Activated CD4-positive, CD25-positive, alpha-beta regulatory T cell treated with anti-CD3 and anti-CD28 coated beads, Interleukin-2, amount 50 U/mL, for 72 hours (primary cell): ENCODE measurements at places on chromosomes 1 and 21.

DNA sequence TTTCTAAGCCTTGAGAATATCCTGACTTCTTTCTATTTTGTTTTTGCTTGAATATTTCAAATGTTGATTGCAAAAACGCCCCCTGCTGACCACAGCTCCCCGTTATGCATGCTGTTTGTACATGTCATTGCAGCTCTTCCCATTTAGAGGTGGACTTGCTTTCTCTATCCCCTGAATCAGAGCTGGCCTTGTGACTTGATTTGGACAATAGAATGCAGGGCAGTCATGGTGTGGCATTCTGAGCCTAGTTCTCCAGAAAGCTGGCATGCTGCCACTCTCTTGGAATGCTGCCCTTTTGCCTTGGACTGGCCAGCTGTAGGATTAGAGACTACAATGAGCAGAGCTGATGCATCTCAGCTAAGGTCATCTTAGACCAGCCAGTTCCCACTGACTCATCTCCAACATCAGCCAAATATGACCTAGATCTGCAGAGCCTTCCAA lies 1561.5 kb downstream of the MRPL39 start:
- no peak for DNase-seq

GRCh38 chr1:50710099-50710498 lies 250.0 kb downstream of the FAF1 start:
- DNase-seq, result no peak

DNA sequence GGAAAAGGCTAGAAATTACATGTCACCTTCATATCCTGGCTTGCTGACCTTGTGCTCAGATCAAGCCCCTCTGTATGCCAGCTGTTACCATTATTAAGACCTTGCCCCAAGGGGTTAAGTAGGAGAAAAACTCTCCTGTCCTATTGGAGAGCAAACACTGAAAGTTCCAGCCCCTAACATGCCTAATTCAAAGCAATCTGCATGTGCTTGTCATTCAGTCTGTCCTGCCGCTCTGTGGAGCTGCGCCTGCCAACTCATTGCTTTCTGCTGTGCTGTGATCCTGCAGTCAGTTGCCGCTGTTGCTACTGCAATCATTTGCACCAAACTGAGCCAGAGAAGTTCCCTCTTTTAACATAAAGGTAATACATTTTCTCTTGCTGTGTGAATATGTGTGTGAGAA lies 113.4 kb downstream of the DISP1 start:
- no peak for DNase-seq

- DNase-seq, result no peak
These were observed 7.2 kb upstream of the PIGC start for GRCh38 chr1:172451002-172451443.

DNA sequence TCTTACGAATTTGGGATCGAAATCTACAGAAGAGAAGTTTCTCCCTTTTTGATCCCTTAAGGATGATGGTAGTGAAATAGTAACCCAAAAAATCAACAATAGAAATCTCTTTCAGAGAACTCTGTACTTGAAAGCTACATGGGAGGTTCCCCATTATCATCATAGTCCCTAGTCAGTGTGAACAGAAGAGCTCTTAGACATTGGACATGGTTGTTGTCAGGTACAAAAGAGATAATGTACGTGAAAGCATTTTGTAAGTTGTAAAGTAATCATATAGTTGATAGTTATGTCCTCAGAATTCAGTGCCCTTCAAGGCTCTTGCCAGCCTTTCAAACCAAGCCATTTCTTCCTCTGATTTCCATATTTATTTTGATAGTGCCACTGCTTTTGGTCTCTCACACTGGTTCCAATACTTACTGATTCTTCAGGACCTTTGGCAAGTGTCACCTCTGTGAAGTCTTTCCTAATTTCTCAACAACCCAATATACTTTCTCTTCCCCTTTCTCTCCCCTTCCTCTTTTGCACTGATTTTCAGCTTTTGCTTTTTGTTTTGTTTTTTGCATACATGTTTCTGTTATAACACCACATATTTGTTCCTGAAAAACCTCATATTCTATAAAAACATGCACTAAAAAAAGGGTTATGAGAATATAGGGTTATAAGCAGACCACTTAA lies 22.4 kb downstream of the VPS45 start:
- DNase-seq, result no peak

DNA sequence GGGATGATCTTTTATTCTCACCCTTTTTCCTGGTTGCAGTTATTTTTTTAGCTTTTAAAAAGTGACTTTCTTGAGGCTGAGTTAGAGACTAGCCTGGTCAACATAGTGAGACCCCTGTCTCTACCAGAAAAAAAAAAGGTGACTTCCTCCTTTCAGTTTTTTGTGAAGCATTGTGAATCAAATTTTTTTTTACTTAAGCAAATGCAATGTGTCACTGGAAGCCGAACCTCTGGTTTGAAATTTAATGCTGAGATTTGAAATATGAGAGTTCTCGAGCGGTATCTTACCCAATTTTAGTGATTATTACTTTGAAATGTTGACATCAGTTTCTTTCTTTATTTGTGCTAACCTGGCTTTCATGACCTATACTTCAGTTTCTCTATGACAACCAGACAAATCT lies 3.6 kb downstream of the CAP1 start:
- no peak for DNase-seq

DNA sequence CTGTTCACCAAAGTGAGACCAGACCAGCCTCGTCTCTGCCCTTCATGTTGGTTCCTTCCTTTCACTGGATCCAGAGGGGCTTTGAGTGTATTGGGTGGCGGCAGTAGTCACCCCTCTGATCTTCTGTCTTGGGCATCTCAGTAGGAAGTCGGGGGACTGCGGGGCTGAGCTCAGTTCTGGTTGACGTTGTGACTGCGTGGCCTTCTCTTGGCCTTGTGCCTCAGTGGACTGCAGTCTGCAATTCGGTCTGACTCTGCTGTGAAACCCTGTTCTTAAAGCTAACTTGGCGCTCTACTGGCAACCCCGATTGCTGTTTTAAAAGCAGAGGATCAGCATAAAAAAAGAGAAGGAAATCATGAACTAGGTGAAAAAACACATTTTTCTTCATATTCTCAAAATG lies 56.7 kb downstream of the SLC37A1 start:
- DNase-seq, result peak; percentile 22

DNA sequence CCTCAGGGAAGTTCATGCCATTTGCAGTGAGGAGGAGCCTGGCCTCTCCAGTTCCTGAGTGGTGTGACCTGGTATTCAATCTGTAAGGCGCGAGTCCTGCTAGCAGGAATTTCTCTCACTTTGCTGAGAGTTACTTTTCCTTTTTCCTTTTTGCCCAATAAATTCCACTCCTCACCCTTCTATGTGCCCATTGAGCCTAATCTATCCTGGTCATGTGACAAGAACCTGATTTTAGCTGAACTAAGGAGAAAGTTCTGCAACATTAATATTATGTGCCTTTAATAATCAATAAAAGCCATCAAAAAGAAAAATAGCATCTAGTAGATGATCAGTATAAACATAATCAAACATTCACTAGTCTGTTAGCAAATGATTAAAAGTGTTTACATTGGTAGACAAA lies 136.1 kb upstream of the POGK start:
- DNase-seq, result no peak

DNA sequence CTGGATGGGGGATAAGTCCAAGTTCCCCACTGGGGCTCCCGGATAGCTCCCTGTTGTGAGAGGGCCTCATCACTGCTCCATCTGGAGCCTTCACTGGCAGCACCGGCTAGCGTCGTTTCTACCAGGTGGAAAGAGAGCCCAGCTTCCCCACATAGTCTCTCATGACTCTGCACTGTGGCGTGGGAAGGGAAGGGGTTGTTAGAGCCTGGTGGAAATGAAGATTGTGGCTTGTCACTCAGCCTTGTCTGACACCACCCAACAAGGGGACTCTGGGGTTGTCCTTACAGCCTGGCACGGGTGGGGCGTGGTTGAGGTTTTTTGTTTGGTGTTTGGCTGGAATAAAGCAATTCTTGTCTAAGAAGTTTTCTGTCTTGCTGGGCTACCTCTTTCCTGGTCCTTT lies 94.6 kb downstream of the ADARB1 start:
- DNase-seq, result no peak

- DNase-seq, result no peak
These were observed 488.0 kb upstream of the PLXNA2 start for GRCh38 chr1:208731981-208732821.

GRCh38 chr21:37451446-37451845 lies 84.9 kb downstream of the DYRK1A start:
- DNase-seq, result no peak

GRCh38 chr1:4273747-4274146 lies 373.7 kb upstream of the C1orf174 start:
- no peak for DNase-seq

- no peak for DNase-seq
These were observed 37.9 kb downstream of the IL12RB2 start for GRCh38 chr1:67345556-67345955.

GRCh38 chr1:106957795-106958194 lies 98.7 kb upstream of the PRMT6 start:
- DNase-seq, result no peak
